Stimulated activated CD4-positive, alpha-beta T cell treated with anti-CD3 and anti-CD28 coated beads, Interleukin-1b, Interleukin-23, amount 100 ng/mL, for 1 hour (primary cell): ENCODE measurements at places on chromosomes 2 and 18.

- no peak for DNase-seq
Measured at GRCh38 chr2:17544256-17544655, 3.8 kb downstream of the VSNL1 start.

- DNase-seq, result no peak
Measured at GRCh38 chr2:213740453-213740852, 456.2 kb downstream of the SPAG16 start.

- DNase-seq, result no peak
Measured at GRCh38 chr2:105873721-105874120, 129.0 kb downstream of the NCK2 start.

GRCh38 chr18:23353459-23353858, 99.6 kb upstream of the RIOK3 start:
- DNase-seq, result no peak

- DNase-seq, result no peak
Measured at GRCh38 chr18:46419391-46420141, 237.5 kb downstream of the LOXHD1 start.

DNA sequence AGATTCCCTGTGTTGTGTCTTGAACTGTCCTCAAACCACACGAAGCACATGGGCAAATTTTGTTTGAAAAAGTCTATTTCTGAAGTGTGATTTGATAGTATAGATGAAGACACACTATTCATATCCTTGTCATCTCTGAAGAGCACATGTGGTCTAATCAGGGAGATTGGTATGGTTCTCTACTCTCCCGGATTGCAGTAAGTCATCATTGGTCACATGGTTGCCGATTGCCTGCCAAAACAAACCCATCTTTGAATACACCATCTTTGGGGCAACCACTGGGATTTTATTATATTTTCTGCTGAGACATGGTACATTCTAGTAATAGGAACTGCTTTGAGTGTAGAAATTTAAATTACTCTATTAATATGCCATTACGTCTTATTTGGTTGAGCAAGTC, 186.9 kb downstream of the MYO1B start:
- DNase-seq, result no peak

- no peak for DNase-seq
Measured at GRCh38 chr2:100909534-100910081, 89.7 kb downstream of the NPAS2 start.
